NCI-H1048 (cell line): ENCODE measurements at places on chromosomes 16 and 17.

- no peak for DNase-seq
Observed at GRCh38 chr17:34581446-34582184, 2.2 kb downstream of the TMEM132E start.

GRCh38 chr17:76714822-76715495 is 4.2 kb upstream of the MXRA7 start:
- no peak for DNase-seq

GRCh38 chr17:70906808-70907207 is 737.5 kb downstream of the KCNJ2 start:
- no peak for DNase-seq

DNA sequence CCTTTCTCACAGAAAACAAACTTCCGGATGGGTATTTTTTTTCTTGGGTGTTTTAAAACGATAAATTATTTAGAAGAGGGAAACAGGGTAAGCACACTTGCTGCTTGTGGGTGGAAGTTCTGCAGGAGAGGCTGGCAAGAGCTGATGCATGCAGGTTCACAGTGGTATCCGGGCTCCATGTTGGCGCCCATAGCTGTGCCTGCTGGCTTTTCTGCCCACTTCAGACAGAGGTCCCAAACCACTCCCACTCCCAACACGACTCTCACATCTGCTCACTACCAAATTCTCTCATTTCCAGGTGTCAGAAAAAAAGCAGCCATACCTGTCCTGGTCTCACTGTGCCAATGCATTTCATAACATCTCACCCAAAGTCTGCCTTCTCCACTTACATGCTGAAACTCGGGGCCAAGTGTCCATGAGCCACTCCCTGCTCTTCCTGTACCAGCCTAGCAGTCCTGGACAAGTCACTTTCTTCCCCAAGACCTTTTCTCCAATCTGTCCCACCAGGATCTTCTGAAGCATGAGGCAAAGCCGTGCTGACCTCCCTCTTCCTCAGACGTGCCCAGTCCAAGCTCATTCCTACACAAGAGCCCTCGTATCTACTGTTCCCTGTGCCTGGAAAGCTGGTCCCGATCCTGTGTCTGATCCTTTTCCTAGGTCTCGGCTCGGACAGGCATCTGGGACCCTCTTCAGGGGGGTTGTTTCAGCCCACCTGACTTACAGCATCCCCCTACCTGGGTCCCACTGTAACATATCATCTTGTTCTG is 1.5 kb downstream of the CD300LF start:
- no peak for DNase-seq

- no peak for DNase-seq
Observed at GRCh38 chr16:9766891-9767290, 415.3 kb downstream of the GRIN2A start.

DNA sequence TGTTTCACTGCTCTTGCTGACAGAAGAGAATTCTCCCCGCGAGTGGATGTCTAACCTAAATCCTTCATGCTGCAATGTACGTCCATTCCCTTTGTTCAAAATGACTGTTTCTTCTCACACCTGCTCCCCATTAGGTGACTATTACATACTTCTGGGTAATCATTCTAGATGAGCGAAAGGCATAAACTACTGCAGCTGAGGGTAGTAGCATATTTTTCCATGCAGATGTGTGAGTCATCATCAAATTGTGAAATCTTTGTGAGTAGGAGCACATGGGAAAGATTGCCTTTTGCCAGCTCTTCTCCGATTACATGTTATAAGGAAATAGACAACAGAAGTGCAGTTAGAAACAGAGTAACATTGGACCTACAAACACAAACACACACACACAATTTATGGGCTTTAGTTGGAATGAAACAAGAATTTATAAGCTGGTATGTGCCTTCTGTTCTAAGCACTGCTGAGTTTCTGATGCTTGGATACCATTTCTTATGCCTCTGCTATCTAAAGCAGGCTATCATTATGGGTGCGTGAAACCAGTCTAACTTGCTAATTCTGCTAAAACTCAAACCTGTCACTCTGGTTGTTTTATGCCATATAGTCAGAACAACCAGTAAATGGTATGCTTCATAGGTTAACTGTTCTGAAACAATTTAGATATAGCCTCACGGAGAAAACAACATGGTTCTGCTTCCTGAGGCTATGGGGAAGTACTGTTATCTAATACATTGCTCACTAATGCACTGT is 346.9 kb upstream of the PSMD7 start:
- no peak for DNase-seq

GRCh38 chr17:81635431-81635830 is 1.5 kb downstream of the NPLOC4 start:
- no peak for DNase-seq

DNA sequence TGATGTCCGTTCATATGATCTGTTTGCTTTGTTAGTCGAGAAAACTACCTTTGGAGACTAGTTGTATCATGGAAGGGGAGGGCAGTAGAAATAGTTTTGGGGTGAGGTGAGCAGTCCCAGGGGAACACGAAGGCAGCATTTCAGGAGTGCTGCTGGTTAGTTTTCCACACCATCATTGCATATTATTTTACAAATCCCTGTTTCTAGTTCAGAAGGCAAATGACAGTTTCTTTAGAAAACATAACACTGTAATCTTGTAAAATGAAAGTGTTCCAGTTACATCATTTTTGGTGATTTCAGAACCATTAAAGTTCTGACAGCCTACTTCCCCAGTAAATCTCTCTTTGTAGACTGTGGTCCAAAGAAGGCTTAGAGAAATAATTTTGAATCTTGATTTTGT is 25.4 kb downstream of the BANP start:
- no peak for DNase-seq

DNA sequence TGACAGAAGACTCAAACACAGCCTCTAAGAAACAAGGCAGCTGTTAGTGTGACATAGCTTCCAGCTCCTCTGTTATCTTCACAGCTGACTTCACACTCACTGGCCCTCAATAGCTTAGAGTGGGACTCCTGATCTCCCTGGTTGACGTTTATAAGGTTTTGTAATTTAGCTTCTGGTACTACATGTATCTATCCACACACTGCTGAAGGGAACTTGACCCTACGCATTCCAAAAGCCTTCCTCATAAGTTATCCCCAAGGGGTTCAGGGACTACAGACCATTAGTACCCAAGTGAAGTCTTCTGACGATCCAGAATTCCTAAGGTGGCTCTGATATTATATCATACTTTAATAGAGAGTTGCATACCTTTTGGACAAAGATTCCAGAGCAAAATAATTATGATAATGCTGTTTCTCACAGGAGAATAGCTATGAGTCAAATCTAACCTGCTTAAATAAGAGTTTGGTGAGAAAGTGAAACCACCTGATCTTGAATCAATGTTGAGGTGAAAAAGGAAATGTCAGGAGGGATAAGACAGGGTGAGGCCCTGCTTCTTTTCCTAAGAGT is 14.5 kb downstream of the ACACA start:
- no peak for DNase-seq

DNA sequence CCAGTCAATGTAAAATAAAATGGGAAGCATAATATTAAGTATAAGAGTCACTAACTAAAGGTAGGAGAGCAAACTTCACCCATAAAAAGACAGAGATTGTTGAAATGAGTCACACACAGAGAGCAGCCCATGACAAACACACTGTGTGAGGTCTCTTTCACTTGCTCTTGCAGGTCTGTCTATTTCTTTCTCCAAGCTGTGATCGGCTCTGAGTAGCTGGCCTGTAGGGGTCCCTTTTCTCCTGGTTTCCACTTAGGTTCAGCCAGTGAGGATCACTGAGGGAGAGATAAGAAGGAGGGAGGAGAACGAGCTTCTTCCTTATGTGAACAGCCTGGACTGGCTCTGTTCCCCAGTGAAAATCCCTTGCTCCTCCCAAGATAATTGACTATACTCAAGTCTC is 133.7 kb upstream of the HS3ST3A1 start:
- DNase-seq = no peak

GRCh38 chr16:1057252-1057932 is 15.2 kb upstream of the SSTR5 start:
- no peak for DNase-seq

GRCh38 chr16:27495191-27495590 is 54.5 kb downstream of the GTF3C1 start:
- DNase-seq = no peak

DNA sequence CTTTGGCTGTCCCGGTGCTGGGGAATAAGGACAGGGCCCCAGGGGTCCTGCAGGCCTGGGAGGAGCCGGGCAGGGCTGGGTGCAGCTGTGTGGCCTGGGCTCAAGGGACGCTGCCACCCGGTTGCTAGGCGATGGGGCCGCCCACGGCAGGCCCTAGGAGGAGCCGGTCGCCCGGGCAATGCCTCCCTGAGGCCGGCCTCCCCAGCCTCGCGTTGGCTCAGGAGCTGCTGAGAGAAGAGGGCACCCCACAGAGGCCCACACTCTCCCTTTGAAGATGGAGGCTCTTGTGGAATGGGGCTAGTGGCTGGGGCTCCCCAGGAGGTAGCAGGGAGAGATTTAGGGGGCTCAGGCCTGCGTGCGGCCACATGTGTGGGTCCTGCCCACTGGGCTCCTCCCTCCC is at the start of gene CIBAR2:
Gene CIBAR2 (minus strand): TSS at position 109 of the 400 bp plus-strand sequence. CDS start 120 bp downstream, outside the sequence.
- DNase-seq = no peak

DNA sequence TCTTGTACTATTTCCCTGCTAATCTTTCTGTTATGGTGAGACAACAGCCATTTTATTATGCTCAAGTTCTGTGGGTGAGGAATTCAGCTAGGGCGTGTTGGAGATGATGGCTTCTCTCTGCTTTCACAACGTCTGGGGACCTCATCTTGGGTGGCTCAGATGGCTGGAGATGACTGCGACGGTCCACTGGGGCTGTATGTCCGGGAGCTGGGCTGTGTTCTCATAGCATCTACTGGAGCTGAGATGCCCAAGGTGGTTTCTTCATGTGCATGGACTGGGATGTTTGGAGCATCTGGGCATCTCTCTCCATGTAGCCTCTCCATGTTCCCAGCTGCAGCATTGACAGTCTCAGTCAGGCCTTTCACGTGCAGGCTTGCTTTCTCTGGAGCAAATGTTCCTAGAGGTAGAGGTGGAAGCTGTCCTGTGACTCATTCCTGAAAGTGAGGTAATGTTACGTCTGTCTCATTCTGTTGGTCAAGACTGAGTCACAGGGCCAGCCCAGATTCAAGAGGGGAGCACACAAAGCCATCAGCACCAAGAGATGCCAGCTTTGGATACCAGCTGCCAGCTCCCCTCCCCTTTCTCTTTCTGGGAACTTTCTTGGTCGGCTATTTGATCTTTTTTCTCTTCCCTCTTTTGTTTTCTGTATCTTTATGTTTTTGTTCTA is 96.2 kb downstream of the RAP1GAP2 start:
- no peak for DNase-seq

DNA sequence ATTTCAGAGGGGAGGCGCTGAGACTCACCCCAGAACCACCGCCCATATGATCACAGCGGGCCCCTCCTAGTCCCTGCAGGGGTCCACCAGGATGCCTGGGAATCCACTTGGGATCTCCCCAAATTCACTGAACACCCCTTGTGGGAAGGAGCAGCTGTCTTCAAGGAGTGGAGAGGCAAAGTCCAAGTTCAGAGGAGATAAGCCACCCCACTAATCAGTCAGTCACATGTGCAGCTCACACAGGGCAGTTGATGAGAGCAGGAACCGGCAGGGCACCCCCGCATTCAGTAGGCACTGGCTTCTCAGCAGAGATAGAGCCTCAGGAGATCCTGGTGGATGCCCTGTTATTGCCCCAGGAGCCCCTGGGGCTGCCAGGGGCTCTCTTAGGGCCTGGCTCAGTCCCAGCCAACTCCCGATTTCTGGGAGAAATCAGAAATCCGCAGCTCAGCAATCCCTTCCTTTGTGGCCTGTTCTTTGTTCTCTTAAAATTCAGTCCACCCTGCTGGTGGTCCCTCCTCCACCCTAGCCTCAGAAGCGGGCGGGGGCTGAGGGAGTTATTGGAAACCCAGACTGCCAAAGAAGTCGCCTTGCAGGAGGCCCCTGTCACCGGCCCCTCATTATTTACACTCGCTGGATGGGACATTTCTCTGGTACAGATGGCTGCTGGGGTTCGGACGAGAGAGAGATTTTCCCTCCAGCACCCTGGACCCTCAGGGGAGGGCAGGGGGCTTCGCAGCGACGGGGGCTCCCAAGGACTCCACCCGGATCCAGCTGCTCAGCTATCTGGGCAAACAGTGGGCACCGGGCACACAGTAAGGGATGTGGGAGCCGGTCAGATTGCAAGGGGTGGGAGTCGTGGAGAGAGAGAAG is 1.8 kb downstream of the CDC42EP4 start:
- DNase-seq = no peak

GRCh38 chr16:12081048-12081404 is 104.5 kb downstream of the SNX29 start:
- no peak for DNase-seq

GRCh38 chr17:17661134-17661533 is 20.1 kb upstream of the RAI1 start:
- DNase-seq = no peak

- no peak for DNase-seq
Observed at GRCh38 chr17:41935641-41936040, 5.2 kb downstream of the ODAD4 start.

DNA sequence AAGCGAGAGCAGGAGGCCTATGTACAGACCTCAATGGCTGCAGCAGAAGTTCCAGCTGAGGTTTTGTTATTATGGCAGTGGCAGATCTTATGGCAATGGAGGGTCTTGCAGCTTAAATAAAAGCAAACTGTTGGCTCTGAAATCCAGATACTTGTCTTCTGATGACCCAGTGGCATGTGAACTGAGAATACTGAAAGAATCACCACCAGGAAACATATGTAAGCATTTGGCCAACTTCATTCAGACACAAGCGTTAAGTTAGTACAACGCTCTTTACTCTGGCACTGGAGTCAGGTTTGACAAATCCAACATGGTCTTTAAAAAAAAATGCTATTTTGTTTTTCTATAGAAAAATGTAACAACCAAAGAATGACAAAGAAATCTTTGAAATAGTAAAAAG is 70.5 kb downstream of the CFDP1 start:
- DNase-seq = no peak

DNA sequence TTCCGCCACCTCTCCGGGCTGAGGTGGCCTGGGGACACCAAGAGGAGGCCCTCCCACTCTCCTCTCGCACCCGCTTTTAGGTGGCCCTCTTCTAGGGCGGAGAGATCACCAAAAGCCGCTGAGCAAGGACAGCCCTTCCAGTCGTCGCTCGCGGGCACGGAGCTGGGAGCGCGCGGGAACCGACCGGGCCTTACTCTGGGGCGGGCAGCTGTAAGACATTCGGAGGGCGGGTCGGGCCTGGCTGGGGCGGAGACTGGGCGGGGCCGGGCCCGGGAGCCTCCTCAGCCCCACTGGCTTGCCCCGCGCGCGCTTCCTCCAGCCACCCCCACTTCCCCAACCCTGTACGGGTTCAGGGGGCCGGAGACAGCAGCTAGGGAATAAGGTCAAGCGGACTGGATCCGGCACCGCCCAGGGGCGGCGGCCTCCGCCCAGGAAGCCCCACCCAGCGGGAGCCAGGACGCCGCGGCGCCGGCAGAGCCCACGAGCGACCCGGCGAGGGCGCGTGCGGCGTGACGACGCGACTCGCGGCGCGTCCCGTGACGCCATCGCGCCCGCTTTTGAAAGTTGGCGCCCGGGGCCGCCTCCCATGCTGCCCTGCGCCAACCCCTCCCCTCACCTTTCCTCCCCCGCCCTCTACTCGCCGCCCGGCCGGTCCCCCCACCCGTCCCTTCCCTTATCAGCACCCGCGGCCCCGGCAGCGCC is 351 bp upstream of the CTCF start:
- DNase-seq = peak; percentile 68

GRCh38 chr17:27206447-27206846 is 87.5 kb upstream of the WSB1 start:
- no peak for DNase-seq
